ENCODE measurements at places on chromosomes 12 and 14. TPM values are rescaled to one million over a fixed set of nuclear protein-coding genes. Genes with fewer than 3 reads are reported as not detected.

The METTL25 gene
- 16.3 TPM for total RNA-seq

The OR6C1 gene
- total RNA-seq, result not detected

The VRTN gene
- not detected for total RNA-seq

The SYNDIG1L gene
- not detected for total RNA-seq

The SLC7A8 gene
- total RNA-seq, result 12.2 TPM

The TRAFD1 gene
- 31.8 TPM for total RNA-seq

The TAS2R7 gene
- not detected for total RNA-seq
